ENCODE measurements at places on chromosomes 12 and 14.

DNA sequence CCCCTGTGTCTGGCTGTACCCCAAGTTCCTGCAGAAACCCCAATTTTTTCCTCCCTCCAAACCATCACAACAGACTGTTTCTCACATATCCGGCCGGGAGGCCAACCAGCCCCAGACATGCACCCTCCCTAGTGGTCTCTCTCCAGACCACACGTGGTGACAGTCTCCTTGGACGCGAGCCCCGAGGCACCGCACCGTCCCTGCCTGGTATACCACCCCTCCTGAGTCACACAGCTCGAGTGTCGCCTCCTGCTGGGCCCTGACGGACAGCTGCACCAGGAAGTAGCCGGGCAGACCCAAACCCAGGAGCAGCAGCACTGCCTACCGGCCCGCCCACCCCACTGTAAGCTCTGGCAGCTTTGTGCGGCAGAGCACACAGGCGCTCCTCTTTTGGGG lies 97.4 kb downstream of the RFLNA start:
- DNase-seq = peak; percentile 84

- DNase-seq = no peak
These were observed 77.8 kb downstream of the VWF start for GRCh38 chr12:6046511-6047180.

DNA sequence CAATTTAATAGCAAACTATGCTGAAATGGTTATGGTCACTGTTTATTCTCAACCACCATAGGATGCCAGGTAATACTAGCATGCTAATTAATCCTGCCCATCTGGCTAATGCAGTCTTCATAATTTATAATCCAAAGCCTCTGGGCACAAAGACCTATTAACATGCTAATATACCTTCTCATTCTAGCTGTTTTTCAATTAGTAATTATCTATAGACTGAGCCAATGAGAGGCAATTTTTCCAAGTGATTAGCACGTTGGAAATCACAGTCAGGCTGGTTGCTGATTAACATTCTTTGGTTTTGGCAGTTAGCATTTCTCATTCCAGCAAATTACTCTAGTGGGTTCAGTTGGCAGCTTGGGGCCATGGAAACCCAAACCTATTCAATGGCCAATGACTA lies 357.2 kb downstream of the SEC23A start:
- DNase-seq = no peak

DNA sequence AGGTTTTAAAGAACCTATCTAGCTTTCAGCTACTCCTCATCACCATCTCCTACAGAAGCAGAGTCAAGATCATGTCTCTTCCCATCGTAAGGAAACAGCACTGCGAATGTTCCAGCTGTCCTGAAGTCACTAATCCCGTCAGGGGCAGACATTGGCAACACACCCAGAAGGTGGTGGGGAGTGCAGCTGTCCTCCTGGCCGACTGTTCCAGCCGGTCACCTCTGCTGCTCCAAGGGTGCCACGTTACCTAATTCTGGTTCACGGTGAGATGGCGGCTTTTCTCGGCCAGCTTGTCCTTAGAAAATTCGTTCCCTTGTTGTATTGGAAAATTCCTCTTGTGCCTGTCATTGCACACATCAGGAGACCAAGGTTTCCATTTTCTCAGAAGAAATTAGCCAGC lies 196.2 kb downstream of the ZFP36L1 start:
- DNase-seq = no peak

DNA sequence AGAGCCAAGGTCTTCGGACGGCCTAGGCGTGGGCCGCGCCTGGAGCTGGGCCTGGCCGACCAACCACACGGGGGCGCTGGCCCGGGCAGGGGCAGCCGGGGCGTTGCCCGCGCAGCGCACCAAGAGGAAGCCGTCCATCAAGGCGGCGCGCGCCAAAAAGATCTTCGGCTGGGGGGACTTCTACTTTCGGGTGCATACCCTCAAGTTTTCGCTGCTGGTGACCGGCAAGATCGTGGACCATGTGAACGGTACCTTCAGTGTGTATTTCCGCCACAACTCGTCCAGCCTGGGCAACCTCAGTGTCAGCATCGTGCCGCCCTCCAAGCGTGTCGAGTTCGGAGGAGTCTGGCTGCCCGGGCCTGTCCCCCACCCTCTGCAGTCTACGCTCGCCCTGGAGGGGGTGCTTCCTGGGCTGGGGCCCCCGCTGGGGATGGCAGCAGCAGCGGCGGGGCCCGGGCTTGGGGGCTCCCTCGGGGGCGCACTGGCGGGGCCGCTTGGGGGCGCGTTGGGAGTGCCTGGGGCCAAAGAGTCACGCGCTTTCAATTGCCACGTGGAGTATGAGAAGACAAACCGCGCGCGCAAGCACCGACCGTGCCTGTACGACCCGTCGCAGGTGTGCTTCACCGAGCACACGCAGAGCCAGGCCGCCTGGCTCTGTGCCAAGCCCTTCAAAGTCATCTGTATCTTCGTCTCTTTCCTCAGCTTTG lies 4.4 kb upstream of the SHMT2 start:
- peak; percentile 66 for DNase-seq

GRCh38 chr14:54566410-54567223 lies at the start of gene SAMD4A:
SAMD4A (plus strand) TSS chr14:54567128; CDS start chr14:54567917, 789 bp downstream.
- peak; percentile 76 for DNase-seq

DNA sequence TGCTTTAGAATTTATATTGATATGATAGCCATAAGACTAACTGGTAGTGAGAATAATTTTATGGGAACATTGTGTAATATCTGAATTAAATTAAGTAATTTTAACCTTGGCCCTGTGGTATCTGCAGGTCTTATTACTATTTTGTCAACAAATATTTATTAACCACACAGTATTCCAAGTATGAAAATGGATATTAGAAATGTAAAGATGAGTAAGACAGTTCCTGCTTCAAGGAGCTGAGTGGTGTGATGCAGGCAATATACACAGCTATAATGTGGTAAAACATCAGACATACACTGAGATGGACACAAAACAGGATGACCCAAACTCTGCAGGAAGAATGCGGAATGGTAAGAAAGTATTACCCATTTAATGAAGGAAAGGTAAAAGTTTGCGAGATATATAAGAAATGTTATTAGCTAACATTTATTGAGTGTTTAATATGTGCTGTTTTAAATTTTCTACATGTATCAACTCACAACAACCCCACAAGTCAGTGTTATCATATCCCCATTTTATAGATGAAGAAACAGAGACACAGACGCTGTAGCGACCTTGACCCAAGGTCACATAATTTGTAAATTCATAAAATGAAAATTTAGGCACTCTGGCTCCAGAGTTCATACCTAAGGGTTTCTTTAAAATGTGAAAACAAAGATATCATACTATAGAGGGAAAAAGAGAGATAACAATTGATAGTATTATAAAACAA lies 12.7 kb downstream of the ABCD2 start:
- DNase-seq = no peak

GRCh38 chr12:130482448-130482847 lies 144.8 kb downstream of the PIWIL1 start:
- DNase-seq = no peak

GRCh38 chr14:65195042-65195719 lies 92.9 kb upstream of the MAX start:
- no peak for DNase-seq

DNA sequence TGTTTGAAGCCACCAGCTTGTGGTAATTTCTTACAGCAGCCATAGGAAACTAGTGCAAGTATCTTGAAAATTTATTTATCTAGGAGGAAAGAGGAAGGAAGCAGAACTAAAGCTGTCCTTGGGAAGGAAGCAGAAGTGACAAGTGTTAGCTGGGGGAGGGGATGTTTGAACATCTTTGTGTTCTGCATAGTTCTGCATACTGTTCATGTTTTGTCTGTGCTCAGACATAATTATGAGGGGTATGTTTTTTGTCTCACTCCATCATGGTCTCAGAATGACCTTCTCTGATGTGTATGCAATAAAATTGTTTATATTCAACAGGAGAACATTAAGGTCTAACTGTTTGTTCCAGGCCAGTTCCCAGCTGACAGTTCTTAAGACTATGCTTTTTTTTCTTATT lies 606.5 kb downstream of the GALC start:
- no peak for DNase-seq

DNA sequence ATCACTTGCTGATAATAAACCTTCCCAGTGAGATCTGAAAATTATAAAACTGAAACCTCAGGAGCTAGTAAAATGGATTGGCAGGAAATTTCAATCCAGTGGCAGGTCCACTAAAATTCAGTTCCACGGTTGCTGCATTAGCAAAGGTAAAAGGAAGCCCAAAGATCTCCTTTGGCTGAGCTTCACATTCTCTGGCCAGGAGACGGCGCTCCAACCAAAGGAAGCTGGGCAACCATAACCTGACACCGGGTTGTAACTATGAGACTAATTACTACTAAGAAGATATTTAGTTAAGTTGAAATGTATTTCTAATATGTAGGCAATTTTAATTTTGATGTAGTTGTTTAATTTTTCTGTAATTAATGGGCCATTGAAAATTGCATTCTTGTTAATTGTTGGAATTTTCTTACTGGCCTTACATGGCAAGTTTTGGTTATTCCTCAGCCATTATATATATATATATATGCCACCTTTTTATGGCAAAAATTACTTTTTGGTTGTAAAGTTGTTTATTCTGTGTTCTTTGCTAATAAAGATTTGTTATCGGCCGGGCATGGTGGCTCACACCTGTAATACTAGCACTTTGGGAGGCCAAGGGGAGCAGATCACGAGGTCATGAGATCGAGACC lies 17.0 kb downstream of the OR8S1 start:
- no peak for DNase-seq

GRCh38 chr14:92759300-92759678 lies 10.9 kb upstream of the LGMN start:
- no peak for DNase-seq

GRCh38 chr14:96959992-96960391 lies 162.8 kb downstream of the VRK1 start:
- no peak for DNase-seq

DNA sequence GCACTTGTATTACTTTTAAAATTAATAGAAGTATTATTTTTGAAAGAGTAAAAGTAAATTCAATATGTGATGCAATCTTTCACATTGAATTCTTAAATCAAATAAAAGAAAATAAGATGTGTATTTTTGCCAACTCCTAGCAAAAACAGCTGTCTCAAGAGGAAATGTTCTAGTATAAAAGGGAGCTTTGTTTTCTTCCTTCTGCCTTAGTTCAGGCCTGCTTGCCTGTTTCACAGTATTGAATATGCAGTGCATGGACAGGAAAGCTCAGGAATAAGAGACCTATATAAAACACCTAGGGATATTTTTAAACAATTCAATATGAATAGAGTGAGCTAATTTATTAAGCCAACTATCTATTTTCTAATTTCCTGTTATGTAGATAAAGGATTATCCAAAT lies 294.8 kb upstream of the G2E3 start:
- DNase-seq = no peak

DNA sequence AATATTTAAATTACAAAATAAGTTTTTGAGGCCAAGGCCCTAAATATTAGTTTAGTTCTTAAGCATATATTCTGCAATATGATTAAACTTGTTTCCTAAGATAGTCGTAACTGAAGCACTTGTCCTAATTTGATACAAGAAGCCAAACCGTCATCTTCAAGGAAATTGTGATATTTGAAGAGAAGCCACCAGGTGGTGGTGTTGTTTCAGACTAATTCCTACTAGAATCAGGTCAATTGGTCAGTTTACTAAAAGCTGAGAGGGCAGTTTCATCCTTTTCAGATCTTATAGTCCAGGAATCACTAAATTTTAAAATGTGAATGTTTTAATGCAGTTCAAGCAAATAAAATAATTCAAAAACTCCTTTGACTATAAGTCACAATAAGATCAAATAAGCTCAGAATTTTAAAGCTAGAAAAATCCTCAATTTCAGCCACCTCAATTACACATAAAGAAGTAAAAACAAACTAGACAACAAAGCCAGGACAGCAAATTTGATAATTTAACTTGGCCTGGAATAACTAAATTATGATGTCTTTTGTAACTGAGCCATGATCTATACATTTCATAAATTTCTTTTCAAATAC lies 7.1 kb upstream of the ARL1 start:
- DNase-seq = no peak
